ENCODE measurements at places on chromosomes 2 and 18. TPM values are rescaled to one million over a fixed set of nuclear protein-coding genes. Genes with fewer than 3 reads are reported as not detected.

Gene AQP12A
- not detected for total RNA-seq

Gene LAMA1
- 82.3 TPM for total RNA-seq

Gene MDH1B
- total RNA-seq: 0.83 TPM

Gene CERS6
- 9.0 TPM for total RNA-seq

Gene PIEZO2
- 5.3 TPM for total RNA-seq

Gene OSBPL6
- 0.98 TPM for total RNA-seq

Gene POU3F3
- total RNA-seq: 2.3 TPM

Gene GDF7
- under 0.01 TPM for total RNA-seq

Gene TMEM163
- total RNA-seq: 0.08 TPM

Gene KATNAL2
- total RNA-seq: 4.6 TPM

Gene TCF7L1
- 2.0 TPM for total RNA-seq

Gene AKAIN1
- total RNA-seq: not detected

Gene AGAP1
- total RNA-seq: 6.2 TPM
